ENCODE measurements at places on chromosomes 6 and 20.
A peak's percentile ranks its signal among the peaks of the same experiment; 100 is the strongest.

DNA sequence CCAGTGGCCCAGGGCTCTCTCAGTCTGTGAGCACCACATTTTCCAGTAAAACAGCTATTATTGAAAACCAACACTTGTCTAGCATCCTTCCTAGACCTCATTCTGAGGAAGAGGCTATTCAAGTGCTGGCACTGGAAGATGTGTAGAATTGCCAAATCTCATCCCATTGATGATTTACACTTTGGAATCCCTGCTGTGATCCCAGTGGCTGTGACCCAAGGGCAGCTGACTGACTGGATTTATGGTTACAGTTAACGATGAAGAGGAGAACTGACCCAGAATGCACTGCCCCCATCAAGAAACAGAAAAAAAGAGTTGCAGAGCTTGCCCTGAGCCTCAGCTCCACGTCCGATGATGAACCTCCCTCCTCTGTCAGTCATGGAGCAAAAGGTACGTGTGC lies 2.4 kb downstream of the CMTR1 start:
- DNase-seq = no peak

GRCh38 chr6:17985934-17986655 lies 1.3 kb downstream of the KIF13A start:
- DNase-seq = no peak

GRCh38 chr20:17910828-17911294 lies 57.7 kb downstream of the SNX5 start:
- no peak for DNase-seq

GRCh38 chr20:57388953-57389694 lies 2.1 kb upstream of the RBM38 start:
- peak; percentile 56 for DNase-seq

GRCh38 chr6:96563853-96564252 lies 925 bp downstream of the FHL5 start:
- no peak for DNase-seq

GRCh38 chr6:82877213-82878195 lies 188.1 kb downstream of the UBE3D start:
- DNase-seq = no peak

DNA sequence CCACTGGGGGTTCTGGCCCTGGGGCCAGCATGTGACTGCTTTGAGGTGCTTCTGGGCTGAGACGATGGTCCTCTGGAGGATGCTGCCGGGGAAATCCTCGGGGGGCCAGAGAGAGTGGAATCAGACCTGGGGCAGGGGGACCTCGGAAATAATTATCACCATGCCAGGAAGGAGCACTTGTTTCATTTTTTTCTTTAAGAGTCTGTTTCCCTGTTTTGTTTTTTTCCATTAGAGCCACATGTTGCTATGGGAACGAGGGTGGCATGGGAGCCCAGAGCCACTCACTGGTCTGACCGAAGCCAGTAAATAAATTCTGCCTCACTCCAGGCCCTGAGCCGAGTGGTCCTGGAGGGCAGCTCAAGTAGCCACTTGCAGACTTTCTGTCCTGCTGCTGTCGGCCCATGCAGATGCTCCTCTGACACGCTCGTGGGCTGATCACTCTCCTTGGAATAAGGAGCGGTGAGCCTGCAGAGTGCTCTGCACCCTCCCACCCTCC lies 365.1 kb downstream of the ZFAND3 start:
- no peak for DNase-seq

DNA sequence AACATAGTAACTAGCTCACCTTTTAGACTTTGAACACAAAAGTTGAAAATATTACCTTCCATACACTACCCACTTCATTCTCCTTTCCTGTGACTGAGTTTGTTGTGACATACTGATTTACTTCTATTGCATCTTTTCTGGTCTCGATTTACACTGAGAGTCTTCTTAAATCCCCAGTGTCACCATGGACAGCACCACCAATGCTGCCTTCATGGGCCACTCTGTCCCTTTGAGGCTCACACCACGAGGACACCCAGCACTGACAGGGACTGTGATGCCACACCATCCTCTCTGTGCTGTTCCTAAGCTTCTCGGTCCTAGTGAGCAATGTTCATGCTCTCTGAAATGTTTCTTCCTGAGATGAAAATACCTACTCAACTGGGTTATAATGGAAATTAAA lies 337.1 kb upstream of the IRAK1BP1 start:
- DNase-seq = no peak

GRCh38 chr20:57460781-57461465 lies 64.0 kb downstream of the CTCFL start:
- DNase-seq = no peak

DNA sequence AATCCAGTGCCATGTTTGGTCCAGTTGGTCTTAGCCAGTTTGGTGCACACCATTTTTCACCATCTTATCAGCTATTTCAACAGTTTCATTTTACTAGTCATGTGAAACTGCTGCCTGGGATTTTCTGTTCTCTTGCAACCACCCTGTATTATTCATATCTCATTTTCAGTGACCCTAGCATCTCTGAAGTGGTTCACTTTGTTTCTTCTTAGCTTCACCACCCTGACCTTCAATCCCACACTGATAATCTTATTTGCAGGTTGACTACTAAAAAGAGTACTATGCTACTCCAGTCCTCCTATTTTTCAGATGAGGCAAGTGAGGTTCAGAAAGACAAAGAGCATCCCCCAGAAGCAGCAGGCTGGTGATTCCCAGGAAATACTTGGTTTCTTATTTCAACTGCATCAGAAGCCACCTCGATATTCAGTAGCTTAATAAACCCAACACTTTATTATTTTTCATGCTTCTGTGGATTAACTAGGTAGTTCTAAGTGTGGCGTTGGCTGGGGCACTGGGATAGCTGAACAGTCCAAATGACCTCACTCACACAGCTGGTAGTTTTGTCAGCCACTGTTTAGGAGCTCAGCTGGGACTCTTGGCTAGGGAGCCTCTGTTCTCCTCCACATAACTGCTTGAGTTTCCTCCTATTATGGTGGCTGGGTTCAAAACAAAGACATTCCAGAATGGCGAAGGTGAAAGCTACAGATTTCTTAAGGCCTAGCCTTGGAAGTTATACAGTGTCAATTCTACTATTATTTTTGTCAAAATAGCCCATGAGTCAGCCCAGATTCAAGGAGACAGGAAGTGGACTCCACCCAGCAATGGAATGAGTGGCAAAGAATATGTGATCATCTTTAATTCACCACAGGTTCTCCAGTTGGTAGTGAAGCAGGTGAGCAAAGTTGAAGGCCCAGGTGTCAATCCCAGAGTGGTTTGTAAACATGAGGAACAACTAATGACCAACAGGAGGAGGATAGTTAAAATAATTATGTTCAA lies 40.6 kb downstream of the BPIFB4 start:
- DNase-seq = no peak

- DNase-seq = no peak
Measured at GRCh38 chr6:16436550-16436949, 198.2 kb downstream of the GMPR start.

GRCh38 chr6:149642829-149643580 lies 5.5 kb downstream of the KATNA1 start:
- DNase-seq = no peak

DNA sequence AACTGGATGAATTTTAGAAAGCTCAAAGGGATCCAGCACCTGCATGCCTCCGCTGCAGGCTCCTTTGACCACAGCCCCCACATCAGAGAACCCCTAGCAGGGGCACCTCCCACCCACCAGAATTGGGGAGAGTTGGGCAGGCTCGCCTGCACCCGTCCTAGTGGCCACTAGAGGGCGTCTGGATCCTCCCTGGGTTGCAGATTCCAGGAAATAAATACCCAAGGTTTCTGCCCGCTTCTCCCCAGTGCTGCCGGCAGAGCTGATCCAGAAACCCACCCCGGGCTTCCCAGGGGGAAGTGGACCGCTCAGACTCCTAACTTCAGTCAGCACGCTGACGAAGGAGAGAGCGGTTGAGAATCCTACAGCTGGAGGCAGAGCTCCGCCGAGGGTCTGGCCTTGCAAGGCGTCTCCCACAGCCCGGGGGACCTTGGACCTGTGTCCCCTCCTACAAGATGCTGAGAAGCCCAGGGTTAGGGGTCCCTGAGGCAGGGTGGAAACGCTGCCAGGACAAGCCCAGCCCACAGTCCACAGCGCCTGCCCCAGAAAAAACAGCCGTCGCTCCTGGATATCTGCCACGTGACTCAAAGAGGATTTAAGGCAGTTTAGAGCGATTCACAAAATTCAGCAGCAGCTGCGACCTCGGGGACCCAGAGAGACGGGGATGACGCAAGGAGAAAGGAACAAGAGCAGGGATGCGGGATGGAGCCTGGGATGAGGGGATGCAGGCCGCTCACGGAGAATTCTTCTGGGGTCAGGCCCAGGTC lies 32.6 kb upstream of the PHACTR3 start:
- DNase-seq = peak; percentile 5

DNA sequence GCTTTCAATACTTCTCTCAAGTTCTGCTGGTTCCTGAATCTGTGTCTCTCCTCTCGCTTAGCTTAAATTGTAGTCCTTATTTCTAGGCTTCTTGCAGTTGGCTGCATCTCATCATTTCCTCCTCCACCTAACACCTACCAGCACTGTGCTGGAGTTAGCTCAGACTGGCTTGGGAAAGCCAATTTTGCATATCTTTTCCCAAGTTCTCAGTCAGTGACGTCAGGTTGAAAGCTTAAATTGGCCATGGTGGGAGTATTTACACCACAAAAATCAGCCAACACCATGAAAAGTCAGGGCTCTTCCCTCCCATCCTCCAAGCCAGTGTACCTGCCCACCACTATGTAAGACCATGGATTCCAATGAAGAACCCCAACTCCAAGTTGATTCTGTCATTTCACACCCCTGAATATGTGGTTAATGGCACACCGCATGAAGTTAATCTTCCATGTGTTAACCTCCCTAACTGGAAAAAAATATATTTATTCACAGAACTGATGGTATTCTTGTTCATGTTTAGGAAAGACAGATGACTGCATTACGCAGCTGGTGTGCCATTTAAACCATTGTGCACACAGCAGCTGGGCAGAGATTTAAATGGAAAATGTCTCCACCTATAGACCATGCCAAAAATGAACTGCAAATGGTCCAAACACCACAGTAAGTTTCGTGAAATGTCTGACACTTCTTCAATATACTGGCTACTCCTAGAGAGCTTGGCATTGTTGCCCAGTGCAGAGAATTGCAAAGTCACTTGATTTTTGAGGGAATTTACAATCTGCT lies 274.1 kb upstream of the MAP3K7 start:
- no peak for DNase-seq

DNA sequence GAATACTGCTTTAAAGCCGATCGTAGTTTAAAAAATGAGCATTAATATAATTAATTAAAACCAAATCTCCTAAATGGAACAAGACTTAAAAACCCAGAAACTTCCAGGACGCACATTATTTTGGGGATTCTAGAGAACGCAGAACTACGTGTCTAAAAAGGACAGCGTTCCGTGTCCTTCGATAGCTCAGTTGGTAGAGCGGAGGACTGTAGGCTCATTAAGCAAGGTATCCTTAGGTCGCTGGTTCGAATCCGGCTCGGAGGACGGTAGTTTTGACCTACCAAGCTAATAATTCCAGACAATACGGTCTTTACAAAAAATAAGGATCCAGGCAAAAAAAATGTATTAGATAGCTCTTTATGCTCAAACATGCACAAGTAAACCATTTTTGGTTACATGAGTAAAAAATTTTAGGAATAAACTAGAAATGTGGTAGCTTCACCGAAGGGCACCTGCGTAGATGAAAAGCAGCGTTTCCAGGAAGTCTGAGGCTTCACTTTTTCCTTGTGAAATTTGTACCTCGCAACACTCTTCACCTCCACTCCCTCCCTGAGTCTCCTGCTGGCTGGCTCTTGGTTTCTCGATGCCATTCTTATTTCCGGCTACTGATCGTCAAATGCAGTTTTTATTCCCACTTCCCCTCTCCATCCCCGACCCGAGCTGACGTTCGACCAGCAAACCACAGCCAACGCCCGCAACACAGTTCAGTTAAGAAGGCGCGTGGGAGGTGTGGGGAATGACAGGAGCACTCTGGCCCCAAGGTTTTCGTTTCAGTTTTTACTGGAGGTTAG lies 19.6 kb upstream of the ABT1 start:
- DNase-seq = no peak

DNA sequence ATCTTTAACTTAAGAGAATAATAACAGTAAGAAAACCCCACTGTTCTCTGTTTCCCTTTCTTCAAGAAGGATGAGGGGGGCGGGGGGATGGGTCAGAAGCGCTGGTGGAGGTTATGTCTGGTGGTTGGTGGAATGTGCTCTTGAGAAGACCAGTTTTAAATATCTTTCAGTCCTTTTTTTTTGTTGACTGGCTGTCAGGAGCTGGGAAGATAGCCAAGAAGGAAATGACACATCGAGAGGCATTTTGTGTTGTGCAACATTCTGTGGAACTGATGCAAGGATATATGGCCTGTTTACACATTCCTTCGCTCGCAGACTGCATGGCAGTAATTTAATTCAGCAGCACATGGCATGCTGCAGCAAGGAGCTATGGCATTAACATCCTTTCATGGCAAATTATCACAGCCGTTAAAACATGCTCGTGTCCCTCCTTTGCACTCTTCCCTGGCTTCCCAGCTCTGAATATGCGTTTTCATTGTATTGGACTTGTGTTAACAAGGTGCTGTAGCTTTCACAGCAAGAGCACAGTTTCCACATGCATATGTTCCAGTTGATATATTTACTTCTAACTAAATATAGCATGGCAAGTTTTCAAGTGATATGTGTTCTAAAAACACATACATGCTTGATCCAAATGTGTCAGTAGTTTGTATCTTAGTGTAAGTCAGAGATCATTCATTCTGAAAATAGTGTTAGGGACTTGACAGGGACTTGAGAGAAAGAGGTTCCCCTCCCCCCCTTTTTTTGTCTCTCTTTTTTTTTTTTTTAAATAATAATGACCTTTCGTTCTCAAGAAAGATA lies 68.2 kb upstream of the SUPT3H start:
- DNase-seq = peak; percentile 9

DNA sequence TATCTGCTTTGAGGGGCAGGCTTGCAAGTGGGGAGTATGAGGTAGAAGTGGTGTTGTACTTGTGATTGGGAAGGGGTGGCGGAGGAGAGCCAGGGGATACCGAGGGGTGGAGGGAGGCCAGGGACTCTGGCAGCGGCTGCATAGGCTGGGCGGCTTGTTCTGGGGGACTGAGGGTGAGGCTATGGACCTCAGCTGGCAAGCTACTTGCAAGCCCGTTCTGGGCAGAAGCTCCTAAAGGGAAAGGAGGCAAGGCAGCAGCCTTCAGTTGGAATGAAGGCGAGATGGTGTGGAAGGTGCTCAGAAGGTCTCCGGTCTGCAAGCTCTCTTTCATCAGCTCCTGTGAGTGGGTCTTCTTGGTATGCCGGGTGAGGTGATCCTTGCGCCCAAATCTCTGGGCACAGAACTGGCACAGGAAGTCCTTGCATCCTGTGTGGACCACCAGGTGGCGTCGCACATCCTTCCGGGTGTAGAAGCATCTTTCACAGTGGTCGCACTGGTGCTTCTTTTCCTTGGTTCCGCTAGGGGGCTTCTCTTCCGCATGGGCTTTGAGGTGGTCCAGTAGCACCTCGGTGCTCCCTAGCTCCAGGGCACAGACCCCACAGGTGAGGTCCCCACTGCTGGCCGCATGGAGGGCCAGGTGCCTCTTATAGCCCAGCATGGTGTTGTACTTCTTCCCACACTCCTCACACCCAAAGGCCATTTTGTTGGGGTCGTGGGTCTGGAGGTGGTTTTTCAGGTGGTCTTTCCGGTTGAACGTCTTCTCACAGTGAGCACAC lies 66.0 kb downstream of the PLAGL1 start:
- no peak for DNase-seq

GRCh38 chr6:159963111-159963510 lies 5.8 kb upstream of the IGF2R start:
- DNase-seq = no peak

All from NCI-H1436 (cell line).